ENCODE measurements at places on chromosomes 12 and 14.

- DNase-seq, result no peak
- no peak overlapping the region for H3K4me3 ChIP-seq
- peaks cover 2% of the 10 kb centered on the region for H3K27me3 ChIP-seq
- H3K36me3 ChIP-seq, result no peaks in the 10 kb centered on the region
- H3K27ac ChIP-seq, result no peak overlapping the region
These were observed 4.4 kb upstream of the GPHN start for GRCh38 chr14:66503532-66503931.

DNA sequence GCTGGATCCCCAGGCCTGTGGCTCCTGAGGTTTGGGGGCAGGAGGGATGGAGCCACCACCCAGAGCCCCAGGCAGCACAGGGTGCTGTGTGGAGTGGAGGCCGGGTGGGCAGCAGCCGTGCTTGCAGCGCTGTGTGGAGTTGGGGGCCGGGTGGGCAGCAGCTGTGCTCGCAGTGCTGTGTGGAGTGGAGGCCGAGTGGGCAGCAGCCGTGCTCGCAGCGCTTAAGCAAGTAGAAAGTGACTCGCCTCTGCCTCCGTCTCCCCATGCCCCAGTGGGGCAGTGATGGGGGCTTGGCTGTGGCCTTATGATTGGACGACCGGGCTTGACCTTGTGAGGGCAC, 10.3 kb downstream of the CEP170B start:
- H3K27ac ChIP-seq, result no peak overlapping the region
- peaks cover 48% of the 10 kb centered on the region for H3K27me3 ChIP-seq
- no peak overlapping the region for H3K4me3 ChIP-seq
- no peaks in the 10 kb centered on the region for H3K4me1 ChIP-seq
- DNase-seq, result no peak

DNA sequence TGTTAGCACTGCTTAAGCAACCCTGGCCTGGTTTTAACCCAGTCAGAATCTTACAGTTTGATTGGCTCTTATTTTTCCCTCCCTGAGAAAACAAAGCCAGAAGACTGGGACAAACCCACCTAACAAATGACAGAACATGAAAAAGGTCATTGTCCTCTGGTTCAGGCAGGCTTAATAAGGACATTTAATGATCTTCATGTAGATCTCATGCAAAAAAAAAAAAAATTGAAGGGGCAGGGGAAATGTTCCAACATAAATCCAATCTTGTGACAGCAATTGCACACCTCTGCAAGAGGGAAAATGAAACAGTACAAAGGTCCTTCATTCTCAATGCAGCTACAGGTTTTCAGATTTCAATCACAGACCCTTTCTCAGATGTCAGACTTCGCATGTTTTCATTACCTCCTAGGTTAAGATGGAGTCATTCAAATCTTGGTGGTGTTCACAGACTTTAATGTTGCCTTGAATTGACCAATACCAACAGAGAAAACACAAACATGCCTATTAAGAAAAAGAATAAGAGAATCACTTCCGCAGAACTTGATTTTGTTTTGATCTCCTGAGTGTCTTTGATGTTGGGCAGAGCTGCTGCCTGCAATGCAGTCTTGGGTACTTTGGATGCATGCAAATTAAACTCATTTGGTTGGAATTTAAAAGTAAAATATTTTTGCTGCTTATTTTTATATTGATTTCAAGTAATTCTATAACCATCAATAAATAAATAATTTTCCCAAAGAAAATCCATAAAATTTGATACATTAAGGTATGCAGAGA, 359.0 kb downstream of the BTG1 start:
- DNase-seq, result no peak
- H3K4me3 ChIP-seq, result no peak overlapping the region
- H3K36me3 ChIP-seq, result no peaks in the 10 kb centered on the region
- peaks cover 14% of the 10 kb centered on the region for H3K4me1 ChIP-seq
- no peak overlapping the region for H3K27ac ChIP-seq

GRCh38 chr12:113089839-113090238, 33.3 kb downstream of the DTX1 start:
- peak overlapping the region; percentile 69 for H3K27ac ChIP-seq
- no peak for DNase-seq
- no peaks in the 10 kb centered on the region for H3K27me3 ChIP-seq

GRCh38 chr12:3820122-3820521, 53.1 kb downstream of the PARP11 start:
- DNase-seq, result no peak
- H3K27me3 ChIP-seq, result no peaks in the 10 kb centered on the region
- no peak overlapping the region for H3K27ac ChIP-seq
- peaks cover 2% of the 10 kb centered on the region for H3K36me3 ChIP-seq
- no peaks in the 10 kb centered on the region for H3K4me1 ChIP-seq
